ENCODE measurements at places on chromosomes 7 and 10.

GRCh38 chr10:113450046-113450804, 102.6 kb upstream of the HABP2 start:
- no peak for DNase-seq

DNA sequence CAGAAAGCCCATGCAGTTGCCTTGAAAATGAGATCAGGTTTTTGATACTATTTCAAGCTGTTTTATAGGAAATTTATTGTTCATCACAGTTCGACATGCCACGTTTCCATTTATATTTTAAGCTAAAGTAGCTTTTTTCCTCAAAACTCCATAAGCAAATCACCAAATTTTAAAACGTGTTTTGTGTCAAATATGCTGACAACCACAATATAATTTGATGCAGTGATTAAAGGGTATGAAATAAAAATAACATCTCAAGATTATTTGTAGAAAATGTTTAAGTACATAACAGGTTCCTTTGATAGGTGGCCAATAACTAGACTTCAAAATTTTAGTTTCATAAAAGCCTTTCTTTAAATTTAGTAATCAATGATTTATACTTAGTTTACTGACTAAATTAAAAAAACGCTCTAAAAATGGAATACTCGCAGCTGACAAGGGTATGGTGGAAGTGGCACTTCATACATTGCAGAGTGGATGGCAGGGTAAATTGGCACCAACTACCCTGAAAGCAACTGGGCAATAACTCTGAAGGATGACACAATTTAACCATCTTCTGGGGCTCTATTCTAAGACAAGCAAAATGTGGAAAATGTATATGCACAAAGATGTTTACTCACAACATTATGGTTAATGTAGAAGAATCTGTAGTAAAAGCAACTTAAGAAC, 481.6 kb downstream of the TNS3 start:
- DNase-seq, result no peak

- DNase-seq, result no peak
Observed at GRCh38 chr7:39300276-39300675, 265.9 kb upstream of the YAE1 start.

DNA sequence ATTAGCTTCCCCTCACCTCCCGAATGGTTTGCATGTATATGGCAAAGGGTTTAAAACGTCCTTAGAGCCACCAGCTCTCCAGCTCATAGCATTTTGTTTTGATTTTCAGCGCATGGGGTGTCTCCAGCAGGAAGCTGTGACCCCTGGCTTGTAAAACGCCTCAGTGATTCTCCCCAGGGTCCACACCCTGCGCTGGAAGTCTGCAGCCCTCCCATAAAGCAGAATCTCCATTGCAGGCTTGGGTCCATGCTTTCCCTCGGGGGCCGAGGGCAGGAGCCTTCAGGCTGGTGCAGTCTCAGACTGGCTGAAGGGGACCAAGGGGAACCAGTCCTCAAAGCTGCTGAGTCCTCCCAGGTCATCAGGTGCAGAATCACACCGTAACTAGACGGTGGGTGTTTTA, 109.7 kb downstream of the VIPR2 start:
- no peak for DNase-seq

DNA sequence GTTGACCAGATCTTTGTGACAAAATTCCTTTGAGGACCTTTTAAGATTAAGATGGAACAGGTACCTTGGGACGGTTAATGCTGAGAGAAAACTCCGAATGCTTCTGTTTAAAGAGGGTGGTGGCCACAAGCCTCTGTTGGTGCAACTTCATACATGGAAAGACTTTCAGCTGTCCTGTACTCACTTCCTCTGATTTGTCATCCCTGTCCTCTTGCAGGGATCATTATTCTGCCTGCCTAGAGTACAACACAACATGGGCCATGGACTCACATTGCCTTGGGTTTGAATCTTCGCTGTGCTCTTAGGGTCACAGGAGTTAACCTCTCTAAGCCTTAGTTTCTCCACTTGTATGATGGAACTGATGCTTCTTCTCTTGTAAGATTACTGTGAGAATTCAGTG, 75.1 kb downstream of the ENTPD1 start:
- no peak for DNase-seq

- no peak for DNase-seq
Observed at GRCh38 chr7:3279147-3279818, 21.8 kb upstream of the SDK1 start.

GRCh38 chr10:61784354-61785133, 117.0 kb upstream of the ARID5B start:
- no peak for DNase-seq

DNA sequence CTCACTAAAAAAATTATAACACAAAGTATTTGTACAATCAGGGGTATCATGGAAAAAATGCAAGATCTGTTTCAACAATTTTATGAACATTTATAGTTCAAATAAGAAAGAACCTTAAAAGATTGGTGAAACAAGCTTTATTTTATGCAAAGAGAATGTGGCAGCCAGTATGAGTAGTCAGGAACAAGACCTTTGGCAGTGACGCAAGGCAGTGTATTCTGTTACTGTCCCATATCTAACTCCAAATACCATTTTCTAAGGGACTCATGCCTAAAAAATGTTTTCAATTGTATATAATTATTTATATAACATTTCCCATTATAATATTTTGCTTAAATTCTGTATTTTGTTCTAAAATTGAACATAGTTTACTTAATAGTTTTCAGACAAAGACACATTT, 19.1 kb upstream of the FAM53B start:
- no peak for DNase-seq
